ENCODE measurements at places on chromosomes 1 and 21. TPM values are rescaled to one million over a fixed set of nuclear protein-coding genes. Genes with fewer than 3 reads are reported as not detected.

DNA sequence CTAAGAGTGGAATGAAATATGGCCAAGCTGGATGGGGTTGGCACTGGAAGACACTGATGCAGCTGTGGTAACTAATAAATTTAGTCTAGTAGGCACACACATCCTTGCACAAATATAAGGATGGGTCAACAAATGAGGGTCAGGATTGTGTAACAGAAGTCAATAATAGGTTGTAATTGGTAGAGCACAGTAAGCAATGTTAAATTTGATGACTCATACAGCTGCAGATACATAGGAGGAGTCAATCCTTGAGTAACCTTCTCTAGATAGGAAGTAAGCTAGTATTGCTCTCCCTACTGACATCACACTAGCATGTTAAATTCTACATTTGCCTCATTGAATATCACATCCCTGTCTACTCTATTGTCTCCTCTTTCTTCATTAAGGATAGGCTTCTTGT is 332.1 kb downstream of the PTPRC start:
- no peak for DNase-seq

BATF3 gene
- total RNA-seq: 3.2 TPM

DNA sequence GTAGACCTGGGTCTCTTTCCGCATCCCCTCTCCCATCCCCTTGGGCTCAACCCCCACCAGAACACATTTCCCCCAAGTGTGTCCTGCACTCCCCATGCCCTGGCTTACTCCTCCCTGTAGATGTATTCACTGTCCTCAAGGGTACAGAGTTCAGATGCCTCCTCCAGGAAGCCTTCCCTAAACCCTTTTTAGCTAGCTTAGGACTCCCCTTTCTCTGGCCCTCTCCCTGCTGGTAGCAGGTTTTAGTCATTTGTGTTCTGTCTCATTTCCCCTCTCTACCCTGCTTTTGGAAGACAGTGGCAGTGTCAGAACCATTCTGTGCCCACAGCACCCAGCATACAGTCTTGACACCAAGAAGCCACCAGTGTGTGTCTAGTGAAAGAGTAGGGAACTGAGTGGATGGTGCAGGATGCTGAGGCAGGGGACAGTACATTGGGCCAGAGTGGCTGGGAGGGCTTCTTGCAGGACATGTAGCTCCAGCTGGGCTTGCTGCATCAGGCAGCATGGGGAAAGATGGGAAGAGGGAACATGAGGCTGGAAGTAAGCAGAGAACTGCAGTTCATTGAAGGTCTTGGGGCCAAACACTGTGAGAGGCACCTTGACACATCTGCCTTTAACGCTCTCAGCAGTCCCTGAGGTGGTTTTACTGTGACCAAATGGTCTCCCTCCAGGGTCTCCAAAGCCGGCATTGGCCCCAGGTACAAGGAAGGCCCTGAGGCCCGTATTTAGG is 2.5 kb downstream of the FOXO6 start:
- DNase-seq: no peak

CC2D1B gene
- total RNA-seq: 30.2 TPM

- no peak for DNase-seq
Observed at GRCh38 chr1:226671277-226671676, 67.8 kb downstream of the ITPKB start.

- no peak for DNase-seq
Observed at GRCh38 chr1:189787201-189787600, 690.5 kb downstream of the BRINP3 start.

SRSF10 gene
- total RNA-seq: 113 TPM

DNA sequence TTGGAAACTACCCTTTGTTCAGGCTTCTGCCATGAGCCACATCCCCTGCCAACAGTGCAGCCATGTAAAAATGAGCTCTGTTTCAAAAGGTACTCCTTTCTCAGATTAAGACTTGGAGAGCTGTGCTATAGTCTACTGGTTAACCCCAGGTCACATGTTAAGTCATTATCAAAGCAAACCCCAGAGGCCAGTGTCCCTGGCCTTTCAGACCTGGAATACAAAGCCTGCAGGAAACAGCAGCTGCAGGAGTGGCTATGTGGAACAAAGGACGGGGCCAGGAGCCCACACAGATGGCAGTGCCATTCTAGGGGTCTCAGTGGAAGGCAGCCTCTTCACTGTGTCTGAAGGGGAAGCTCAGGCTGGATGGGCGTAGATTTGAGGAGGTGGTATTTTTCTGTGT is 6.7 kb downstream of the ZNF496 start:
- no peak for DNase-seq

Measured in hematopoietic multipotent progenitor cell (in vitro differentiated cells).